Stimulated activated CD4-positive, alpha-beta T cell treated with anti-CD3 and anti-CD28 coated beads, Interleukin-15, amount 100 ng/mL, for 1 hour (primary cell): ENCODE measurements at places on chromosomes 1 and 21.
A peak's percentile ranks its signal among the peaks of the same experiment; 100 is the strongest.

DNA sequence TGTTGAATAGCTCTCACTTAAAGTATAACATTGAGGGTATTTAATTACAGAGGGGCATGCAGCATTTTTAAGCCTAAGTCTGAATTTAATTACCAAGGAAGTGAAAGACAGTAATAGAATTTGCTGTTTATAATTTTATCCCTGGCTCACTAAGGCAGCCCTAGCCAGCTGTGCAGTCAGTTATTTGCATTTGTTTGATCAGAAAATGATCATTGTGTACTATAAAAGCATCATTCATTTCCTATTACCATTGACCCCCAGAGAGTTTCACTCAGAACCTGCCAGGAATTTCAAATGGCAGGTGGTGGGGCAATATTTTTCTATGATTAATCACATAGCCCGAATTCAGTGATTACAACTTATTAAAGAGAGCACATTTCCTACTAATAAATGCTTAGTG, 277.1 kb upstream of the KAZN start:
- no peak for DNase-seq

DNA sequence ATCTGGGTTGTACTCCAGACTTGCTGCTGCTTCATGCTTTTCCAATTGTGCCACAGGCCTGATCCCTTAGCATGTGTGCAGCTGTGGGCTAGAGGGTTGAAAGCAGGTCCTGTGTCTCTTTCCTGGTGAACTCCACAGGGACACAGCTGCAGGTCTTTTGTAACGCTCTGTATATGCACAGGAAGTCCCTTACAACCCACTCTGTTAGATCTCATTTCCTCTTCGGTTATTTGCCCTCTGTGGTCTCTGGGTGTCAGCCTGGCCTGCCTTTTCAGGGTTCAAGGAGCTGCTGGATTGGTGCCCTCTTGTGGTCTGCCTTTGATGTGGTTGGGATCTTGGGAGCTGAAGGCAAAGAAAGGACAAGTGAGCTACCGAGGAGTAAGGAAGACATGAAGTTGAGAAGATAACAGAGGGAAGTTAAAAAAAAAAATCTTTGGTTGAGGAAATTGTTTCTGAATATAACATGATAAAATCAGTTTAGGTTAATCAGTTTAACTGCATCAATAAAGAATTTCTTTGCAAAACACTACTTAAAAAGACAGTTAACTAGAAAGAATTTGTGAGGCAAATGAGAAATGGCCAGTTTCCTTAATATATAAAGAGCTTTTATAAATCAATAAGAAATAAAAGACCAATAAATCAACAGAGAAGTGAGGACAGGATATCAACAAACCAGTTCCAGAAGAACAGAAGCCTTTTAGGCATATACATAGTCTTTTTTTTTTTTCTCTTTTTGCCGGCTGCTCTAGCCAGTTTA, 44.1 kb downstream of the UCK2 start:
- DNase-seq: peak; percentile 2

DNA sequence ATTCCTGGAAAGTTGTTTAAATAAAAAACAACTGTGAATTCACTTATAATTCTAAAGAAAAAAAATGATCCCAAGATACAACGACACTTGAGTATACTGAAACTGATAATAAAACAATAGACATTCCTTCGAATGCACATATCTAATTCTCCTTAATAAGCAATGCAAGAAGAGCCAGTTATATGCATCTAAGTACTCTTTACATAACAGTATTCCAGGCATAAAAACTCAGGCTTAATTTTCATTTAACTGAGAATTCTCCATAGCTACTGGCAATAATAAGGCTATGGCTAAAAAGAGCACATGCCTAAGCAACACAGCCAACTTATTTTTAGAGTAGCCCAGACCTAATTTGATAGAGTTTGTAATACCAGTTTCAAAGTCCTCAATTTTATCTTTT, 31.2 kb downstream of the SASS6 start:
- DNase-seq: no peak

DNA sequence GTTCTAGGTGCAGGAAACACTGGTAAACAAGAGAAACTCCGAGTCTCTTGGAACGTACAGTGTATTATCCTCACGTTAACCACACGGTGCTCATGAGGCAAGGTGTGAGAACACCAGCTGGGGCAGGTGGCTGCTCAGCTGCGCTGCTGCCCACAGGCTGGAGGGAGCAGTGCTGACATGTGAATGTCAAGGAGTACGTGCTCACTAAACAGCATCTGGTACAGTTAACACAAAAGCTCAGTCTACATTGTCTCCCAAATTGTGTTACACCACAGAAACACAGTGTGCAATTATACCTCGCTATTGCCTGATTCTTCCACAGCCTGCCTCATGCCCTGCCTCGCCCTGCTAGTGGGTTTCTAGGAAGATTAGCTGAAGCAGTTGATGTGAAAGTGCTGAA, 138.4 kb downstream of the GLIS1 start:
- no peak for DNase-seq

DNA sequence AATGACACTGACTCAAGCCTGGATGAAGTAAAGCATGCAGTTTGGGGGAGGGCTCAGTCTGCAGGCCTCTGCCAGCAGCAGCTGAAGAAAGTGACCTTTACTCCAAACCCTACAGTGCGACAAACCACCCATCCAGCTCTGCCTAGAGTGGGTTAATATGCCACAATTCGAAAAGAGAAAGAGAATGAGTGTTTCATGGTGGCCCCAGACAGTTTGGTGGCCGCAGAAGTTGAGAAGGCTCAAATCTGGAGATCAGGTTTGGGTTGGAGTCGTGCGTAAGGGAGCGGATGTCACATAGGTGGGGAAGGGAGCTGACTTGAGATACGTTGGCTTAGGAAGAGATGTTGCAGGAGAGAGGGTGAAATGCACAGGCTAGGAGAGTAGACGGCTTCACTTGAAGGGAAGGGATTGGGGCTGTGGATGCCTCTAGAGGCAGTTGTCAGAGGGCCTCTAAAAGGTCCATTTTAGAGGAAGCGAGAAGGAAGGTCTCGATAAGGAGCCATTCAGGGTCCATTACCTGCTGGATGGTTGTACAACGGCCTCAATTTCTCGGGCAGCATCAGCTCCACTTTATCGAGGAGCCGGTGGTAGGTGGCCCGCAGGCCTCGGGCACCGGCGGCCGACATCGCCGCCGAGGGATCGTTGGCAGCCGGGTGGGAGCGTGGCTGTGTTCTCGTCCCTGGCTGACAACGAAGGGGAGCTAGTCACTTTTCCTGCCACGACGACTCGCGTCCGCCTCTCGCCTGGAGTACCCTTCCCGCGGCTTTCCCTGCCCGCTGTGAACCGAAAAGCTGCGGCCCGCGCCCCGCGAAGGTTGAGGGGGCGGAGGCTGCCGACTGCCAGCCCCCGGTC, 1.0 kb upstream of the DCAF6 start:
- DNase-seq: peak; percentile 5

GRCh38 chr1:234987415-234988154, 141.1 kb downstream of the TOMM20 start:
- no peak for DNase-seq

GRCh38 chr1:41547336-41547735, 62.9 kb upstream of the EDN2 start:
- no peak for DNase-seq

- DNase-seq: no peak
Observed at GRCh38 chr21:40620386-40621145, 226.4 kb downstream of the DSCAM start.

- no peak for DNase-seq
Observed at GRCh38 chr1:181632492-181632891, 149.2 kb downstream of the CACNA1E start.
